Fibroblast of skin of right biceps (primary cell): ENCODE measurements at places on chromosomes 2 and 18.

- DNase-seq = no peak
These were observed 34.8 kb downstream of the SEMA4F start for GRCh38 chr2:74688881-74689280.

DNA sequence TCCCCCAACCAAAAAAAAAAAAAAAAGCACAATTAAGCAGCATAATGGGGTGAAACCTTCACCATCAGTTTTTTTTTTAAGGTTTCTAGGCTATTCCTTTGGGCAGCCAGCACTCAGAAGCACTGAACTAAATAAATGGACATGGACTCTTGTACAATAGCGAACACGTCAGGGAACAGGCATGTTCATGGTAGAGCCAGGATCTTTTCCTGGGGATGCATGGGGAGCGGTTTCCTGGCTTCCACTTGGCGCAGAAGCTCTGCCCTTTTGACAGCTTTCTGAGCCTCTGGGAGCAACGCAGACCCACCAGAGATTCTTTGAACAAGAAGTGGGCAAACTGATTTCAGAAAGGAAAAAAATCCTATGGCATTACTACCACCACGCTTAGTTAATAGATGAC, 35.0 kb downstream of the ALPK2 start:
- peak; percentile 42 for DNase-seq

- DNase-seq = no peak
These were observed 5.2 kb upstream of the RMC1 start for GRCh38 chr18:23498117-23498516.

DNA sequence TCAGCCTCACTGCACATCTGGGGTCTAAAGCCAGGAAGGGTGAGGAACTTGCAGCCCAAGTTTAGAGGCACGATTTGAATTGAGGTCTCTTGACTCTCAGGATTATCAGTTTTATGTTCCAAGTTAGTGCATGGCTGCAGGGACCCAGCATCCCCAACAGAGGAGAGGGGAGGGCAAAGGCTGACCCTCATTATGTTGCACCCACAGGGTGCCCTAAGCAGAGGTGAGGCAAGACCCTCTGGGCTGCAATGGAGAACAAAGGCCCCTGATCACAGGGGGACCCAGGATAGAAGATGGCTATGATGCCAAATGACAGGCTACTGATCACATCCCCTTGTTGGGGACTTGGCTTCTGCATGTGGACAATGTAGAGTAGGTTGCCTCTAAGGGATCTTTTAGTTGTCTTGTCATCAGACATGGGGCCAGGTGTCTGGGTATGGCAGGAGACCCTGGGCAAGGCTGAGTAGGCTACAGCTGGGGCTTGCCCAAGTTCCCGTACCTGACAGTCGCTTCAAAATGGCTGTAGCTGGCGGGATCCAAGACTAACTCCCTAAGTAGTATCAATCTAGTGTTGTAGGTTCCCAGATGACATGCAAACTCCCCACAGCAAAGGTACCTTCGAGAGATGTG, 4.5 kb upstream of the GDF7 start:
- no peak for DNase-seq

GRCh38 chr18:2792395-2792794, 54.4 kb upstream of the EMILIN2 start:
- DNase-seq = no peak

- DNase-seq = no peak
These were observed 9.3 kb downstream of the ACTR3 start for GRCh38 chr2:113899166-113899565.

- DNase-seq = no peak
These were observed 1101.0 kb upstream of the FANCL start for GRCh38 chr2:59342166-59342565.

DNA sequence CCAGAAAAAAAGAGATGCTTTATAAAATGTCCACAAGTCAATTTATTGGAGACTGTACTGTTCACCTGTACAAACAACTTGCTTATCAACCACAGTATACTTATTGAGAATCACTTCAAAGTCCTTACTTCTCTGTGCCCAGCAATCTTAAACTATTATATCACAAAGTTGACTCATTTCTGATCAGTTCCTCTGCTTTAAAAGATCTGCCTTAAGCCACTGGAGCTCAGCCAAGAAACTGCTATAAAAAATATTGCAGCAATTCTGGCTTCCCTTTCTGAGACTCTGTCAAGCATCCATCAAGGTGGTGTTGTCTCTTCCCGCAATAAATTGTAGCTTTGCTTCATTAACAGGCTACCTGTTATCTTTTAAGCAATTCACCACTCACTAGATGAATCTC, 375.2 kb upstream of the SPHKAP start:
- peak; percentile 35 for DNase-seq

- DNase-seq = peak; percentile 80
These were observed 111.6 kb downstream of the SMAD7 start for GRCh38 chr18:48838921-48839818.
